DND-41 (cell line): ENCODE measurements at places on chromosomes 1 and 21.

DNA sequence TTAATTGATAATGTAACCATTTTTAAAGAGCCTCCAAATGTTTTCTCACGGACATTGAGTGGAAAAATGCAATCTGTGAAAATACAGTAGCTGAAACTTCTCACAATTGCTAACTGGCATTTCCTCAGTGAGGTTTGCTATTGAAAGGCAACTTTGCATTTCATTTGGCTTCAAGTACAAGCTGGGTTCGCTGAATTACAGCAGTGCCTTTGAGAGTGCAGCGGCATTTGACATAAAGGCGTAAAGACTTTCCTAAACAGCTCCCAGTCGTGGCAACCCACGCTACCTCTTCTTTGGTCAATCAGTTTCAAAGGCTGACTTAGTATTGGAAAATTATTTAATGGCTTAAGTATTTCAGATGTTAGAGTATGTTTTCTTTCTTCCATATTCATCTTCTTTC is 39.3 kb upstream of the ZBTB18 start:
- DNase-seq: no peak

- no peak for DNase-seq
These were observed 111.6 kb upstream of the ZC3H12A start for GRCh38 chr1:37362594-37363385.

- no peak for DNase-seq
These were observed 180.7 kb downstream of the MRPL39 start for GRCh38 chr21:25426580-25426979.

DNA sequence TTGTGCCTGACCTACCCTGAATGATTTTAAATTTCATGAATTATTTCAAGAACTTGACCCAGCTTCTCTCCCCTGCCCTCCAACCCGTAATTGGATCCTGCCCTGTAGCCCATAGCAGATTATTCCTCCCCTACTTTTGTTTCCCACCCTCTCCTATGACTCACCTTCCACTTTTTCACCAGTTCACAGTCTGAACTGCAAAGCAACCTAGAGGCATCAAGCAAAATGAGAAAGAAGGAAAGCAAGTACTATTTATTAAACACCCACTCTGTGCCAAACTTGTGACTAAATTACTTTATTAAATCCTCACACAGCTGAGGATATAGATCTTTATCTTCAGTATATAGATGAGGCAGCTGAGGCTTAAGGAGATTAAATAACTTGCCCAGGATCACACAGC is 20.7 kb upstream of the IKBKE start:
- no peak for DNase-seq

- peak; percentile 88 for DNase-seq
These were observed at the start of gene ZFP69 for GRCh38 chr1:40476924-40477677. Gene ZFP69 (plus strand): TSS chr1:40477290. CDS start chr1:40479362, 2,072 bp downstream.

- DNase-seq: no peak
These were observed 314.4 kb upstream of the VAMP3 start for GRCh38 chr1:7456722-7457082.

DNA sequence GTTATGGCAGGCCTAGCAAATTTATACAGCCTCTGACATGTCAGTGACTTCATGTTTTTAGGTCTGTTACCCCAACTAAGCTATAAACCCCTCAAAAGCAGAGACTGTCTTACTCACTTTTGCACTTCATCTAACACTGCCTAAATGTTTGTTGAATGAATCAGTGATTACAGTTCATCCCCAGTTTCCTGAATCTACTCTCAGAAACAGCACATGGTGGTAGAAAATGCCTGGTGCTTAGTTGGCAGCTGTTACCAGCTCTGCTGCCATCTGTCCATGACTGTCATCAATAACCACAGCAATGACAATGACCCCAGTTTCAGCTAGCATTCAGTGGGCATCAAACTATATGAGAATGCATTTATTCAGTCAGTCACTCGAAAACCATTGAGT is 110.5 kb upstream of the SERBP1 start:
- DNase-seq: no peak

DNA sequence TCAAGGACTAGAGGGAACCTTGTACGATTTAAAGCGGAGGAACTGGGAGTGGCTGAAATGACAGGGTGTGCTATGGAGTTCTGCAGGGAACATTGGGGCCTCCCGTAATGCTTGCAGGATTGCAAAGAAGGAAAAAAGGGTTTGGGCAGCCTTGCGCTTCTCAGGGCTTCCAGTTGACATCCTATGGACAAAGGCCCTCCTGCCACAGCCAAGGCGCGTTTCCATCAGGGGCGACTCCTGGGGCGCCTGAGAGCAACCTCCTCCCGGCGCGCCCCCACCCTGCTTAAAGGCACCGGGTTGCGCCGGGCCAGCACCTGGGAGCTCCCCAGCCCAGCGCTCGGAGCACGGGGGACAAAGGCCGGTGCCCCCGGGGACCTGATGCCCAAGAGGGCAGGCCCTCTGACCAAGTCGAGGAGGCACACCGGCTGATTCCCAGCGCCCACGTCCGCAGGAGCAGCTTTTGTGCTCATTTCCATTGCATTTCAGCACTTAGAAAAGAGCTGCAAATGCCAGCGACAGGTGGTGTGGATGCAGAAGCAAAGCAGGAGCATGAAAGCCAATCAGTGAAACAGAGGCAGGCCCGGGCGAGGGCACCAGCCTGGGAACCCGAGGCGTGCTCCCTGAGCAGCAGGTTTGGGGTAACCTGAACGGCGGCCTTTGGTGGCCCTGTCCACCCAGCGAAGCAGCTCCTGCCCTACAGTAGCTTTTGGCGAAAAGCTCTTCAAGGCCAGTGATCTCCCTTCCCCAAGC is 17.6 kb upstream of the RNF187 start:
- no peak for DNase-seq

- DNase-seq: no peak
These were observed 14.1 kb downstream of the PEA15 start for GRCh38 chr1:160219062-160219929.

GRCh38 chr1:49199564-49199963 is 422.9 kb upstream of the BEND5 start:
- DNase-seq: no peak

- no peak for DNase-seq
These were observed 40.5 kb upstream of the H6PD start for GRCh38 chr1:9194024-9194423.

GRCh38 chr1:226107471-226108460 is 45.2 kb downstream of the H3-3A start:
- DNase-seq: no peak

DNA sequence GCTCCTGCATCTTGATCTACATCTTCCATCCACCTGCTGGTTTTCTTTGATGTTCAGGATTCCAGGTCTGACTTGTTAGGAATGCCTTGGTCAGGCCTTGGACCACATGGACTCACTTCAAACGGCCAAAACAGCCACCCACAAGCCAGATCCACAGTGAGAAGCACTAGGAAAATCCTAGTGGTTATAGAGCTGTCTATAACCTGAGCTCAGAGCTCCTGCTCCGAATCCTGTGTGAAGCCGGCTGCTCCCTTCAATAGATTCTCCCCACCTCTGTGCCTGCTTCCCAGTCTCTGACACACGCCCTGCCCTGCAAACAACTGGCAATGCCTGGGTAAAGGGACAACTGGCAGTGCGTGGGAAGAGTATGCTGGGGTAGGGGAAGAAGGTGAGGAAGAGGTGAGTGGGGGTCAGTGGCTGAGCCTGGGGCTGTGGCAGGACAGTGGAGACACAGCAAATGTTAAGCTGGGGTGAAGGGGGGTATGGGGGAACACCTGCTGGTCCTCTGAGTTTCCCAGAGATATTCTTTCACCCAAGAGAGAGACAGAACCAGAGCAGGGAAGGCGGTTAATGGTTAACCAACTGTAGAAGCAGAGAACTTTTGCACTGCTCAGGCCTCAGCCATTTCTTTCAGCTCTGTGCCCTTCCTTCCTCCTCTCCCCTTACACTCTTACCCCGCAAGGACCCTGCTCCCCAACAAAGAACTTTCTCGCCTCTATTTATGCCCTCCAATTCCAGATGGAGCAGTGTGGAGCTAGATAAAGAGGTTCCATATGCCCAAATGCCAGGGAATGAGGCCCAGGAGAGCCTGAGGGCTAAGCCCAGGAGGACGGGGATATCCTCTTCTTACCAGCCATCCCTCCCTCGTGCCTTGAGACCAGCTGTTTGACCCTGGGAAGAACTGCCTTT is 4.5 kb downstream of the PLXNA2 start:
- no peak for DNase-seq

DNA sequence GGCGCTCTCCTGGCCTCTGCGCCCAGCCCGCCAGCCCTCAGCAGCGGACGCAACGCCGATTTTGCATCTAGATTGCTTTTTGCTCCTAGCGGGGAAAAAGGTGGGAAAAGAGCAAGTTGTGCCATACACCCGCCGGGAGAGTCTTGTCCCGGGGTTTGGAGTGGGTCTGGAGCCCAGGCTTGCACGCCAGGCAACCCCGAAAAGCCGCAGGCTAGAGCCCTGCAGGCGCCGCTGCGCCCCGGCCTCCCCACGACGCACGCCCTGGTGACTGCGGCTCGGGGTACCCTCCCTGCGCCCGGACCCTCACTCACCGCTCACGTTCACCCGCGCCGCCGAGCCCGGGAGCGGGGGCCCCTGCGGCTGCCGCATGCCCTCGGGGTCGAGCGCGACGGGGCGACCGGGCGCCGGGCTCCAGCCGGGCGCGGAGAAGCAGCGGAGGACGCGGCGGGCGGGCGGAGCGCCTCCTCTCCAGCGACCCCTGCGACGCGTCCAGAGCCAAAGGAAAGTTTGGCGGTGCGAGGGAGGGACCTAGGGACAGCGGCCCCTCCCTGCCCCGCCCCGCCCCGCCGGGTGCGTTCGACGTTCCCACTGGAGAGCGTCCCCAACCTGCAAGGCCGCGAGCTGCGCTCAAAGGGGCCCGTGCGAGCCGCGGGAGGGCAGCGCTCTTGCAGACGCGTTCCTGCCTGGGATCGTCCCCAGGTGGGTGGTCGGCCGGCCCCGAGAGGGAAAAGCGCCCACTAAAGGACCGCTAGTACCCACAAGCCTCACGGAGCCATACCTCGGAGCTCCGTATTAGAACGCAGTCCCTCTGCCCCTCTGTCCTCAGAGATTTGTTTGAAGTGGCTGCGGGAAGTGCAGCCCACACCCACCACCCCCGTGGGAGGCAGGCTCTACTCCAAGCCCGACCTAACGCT is at the start of gene LPAR3:
Gene LPAR3, minus strand, starts transcription at position 502 of the 914 bp plus-strand sequence. CDS start 27,086 bp downstream, outside the sequence.
- DNase-seq: no peak

GRCh38 chr1:61323681-61324328 is 241.4 kb downstream of the NFIA start:
- no peak for DNase-seq

DNA sequence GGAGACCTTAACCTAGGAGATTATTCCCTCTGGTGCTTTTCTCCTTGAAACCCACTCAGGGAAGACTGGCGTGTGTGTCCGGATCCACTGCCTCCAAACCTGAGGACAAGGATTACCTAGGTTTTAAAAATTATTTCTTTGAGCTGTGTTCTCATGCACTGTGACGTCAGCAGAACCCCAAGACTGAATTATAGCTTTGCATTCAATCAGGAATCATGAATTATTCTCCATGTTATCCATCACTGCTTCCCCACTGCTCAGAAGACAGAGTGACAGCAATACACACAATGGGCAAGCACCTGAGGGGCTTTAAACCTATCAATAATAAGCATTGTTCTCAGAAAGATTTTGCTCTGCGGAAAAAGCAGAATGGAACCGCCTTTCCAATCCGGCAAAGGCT is 253.2 kb upstream of the FOXD3 start:
- DNase-seq: no peak

DNA sequence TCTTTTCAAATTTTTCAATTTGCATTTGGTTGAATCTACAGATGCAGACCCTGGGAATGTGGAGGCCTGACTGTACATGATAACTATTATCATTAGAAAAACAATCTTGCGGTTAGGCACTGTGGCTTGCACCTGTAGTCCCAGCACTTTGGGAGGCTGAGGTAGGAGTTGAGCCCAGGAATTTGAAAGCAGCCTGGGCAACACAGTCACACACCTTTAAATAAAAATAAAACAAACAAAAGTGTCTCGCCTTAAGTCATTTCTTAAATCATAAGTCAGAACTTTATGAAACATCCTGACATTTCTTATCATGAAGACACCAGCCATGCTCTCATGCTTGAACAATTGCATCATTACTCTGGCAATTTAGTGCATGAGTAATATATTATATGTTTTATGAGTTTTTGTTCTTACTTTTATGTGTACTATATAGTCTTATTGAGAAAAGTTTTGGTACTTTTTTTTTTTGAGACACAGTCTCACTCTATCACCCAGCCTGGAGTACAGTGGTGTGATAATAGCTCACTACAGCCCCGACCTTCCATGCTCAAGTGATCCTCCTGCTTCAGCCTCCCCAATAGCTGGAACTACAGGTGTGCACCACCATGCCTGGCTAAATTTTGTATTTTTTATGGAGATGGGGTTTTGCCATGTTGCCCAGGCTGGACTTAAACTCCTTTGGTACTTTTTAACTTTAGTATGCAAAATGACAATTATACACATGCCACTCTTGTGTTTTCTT is 7.8 kb downstream of the TBX19 start:
- no peak for DNase-seq

DNA sequence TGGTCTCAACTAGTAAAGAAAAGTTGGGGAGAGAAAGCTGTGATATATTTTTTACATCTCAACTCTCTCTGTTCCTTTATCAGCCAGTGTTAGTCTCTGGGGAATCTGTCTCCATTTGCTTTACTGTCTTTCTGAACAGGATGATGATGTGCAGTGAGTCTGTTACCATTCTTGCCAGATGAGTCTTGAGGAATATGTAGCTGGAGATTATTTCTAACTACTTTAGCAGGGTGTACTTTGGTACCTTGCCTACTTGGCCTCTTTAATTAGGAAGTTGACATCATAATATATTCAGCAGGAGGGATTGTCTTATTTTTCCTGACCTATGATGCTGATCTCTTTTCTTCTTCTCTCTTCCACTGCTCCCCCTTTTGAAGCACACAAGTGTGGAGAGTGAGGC is 15.7 kb upstream of the HAX1 start:
- DNase-seq: no peak
